ENCODE measurements at places on chromosomes 4 and X.

DNA sequence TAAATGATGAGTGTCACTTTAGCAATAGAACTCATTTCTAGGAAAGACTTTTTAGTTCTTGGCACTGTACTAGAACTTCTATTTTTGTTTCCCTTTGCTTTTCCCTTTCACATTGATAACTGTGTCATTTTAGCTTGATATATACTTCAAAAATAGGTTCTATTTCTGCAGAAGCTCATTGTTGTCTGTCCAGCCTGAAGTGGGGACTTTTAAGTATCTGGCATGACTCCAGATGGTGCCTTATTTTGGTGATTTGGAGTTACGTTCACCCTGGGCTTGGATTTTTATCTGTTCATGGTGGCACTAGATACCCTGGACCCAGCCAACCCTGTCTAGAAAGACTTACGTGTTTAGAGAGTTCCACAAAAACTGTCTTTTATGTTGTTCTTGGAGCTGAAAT is 3.4 kb downstream of the ABHD18 start:
- DNase-seq: no peak

DNA sequence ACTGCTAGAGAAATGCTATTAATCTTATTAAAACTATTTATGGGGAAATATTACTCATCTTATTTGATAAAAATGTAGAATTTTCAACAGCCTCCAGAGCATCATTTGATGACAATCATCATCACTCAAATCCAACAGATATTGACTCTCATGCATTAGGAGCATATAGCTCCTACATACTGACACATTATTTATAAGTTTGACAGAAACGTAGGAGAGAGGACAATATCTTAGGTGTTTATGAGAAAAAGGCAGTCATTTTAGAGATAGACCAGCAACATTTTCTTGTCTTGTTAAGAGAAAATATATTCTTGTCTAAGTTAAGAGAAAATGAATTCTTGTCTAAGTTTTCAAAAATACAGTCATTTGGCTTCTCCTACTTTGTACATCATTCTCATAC is 2550.2 kb downstream of the PCDH7 start:
- no peak for DNase-seq

GRCh38 chrX:138485767-138486166 is 225.8 kb downstream of the FGF13 start:
- DNase-seq: no peak

GRCh38 chrX:13815664-13816063 is 1.2 kb downstream of the GPM6B start:
- DNase-seq: no peak

DNA sequence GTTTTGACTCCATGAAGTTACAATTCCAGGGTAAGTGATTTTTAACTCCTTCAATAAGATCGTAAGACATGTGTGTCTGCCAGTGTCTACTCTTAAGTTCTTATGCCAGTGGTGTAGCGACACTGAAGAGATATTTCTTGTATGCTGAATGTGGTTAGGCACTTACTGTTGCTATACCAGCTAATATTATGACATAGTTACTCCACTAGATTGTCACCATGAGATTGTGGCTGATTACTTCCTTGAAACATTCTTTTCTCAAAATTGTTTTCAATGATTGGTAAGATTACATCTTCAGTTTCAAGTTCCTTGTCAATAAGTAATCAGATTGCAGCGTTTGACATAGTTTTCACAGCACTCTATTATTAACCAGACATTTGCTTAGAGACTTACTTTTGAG is 60.6 kb upstream of the PAGE5 start:
- no peak for DNase-seq

DNA sequence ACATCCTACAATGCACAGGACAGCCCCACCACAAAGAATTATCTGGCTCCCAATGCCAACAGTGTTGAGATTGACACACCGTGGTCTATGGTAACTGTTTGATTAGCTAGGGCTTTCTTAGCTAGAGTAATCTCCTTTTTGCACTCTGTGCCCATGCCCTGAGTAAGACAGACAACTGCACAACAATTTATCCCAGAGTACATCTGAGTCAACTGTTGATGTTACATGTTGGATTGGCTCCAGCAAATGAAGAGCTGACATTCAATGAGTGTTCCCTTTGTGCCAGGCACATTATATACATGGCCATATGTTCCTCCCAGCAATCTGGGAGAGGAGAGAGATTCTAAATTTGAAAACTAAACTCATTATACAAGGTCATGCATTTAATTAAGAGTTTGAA is 3.9 kb upstream of the FAM9C start:
- no peak for DNase-seq

DNA sequence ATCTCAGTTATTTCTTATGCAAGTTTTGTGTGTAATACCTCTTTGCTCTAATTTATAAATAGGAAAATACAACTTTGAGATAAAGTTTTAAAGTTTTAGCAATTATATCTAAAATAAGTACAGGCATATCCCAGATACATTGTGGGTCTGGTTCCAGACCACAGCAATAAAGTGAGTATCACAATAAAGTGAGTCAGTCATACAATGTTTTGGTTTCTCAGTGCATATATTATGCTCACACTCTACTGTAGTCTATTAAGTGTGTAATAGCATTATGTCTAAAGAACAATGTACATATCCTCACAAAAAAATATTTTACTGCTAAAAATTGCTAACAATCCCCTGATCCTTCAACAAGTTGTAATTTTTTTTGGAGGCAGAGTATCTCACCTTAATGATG is 49.2 kb downstream of the ANAPC10 start:
- no peak for DNase-seq

DNA sequence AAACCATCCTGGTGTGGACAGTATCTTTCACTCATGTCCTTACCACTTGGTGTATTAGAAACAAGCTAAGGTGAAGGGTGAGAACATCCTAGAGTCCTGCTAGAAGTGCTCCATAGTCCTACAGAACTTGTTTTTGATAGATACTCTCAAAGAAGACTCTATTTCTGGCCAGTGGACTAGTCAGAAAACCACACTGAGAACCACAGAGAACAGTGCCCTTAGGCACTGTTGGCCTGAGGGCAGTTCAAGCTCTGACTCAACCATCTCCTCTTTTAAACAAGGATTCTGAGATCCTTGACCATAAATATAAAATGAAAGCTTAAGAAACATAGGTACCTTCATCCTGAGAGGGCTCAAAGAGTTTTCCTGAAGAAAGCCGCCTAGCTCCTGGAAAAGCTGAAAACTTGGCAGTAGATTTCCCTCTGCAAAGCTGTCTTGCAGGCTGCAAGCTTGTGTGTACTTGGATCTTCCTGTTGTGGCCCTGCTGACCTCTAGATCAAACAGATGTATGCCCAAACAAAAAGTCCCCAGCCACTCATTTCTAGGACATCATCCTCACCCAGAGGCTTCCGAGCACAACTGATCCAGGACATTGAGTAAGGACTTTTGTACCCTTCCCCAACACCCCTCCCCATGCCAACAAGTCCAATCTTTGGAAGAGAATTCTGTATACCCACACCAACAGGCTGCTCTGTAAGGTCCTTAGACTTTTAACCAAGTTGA is 111.6 kb upstream of the CXCL13 start:
- no peak for DNase-seq

DNA sequence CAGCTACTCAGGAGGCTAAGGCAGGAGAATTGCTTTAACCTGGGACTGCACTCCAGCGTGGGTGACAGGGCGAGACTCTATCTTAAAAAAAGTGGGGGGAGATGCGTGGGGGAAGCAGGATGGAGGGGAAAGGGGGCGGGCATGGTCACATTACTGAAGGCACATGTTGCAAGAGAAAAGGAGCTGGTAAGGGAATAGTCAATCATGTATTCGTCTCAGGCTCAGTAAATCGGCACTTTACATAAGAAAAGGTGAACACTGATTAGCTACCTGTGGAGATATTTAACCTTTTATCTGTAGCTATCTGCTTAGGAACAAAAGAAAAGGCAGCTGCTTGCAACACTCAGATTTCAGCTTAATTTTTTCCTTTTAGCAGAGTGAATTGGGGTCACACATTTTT is 132.5 kb downstream of the PLS3 start:
- no peak for DNase-seq

GRCh38 chr4:8775121-8775520 is 96.5 kb downstream of the HMX1 start:
- DNase-seq: no peak

DNA sequence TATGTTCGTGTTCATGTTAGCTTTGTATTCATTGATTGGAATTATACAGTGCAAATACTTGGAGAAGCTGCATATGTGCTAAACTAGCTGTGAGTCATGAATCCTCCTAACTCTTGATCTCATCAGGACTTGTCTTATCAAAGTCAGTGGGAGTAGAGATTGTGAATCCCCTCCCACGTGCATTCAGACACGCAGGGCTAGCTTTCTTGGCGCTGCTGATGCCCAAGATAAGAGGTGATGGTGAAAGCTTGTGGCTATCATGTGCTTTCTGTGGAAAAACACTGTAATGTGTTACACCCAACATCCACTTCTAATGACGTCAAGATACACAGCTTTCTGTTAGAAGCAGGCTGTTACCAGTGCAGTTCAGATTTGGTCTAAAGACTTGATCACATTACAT is 348.7 kb upstream of the HAND2 start:
- DNase-seq: no peak
